ENCODE measurements at places on chromosomes 6 and 20.

DNA sequence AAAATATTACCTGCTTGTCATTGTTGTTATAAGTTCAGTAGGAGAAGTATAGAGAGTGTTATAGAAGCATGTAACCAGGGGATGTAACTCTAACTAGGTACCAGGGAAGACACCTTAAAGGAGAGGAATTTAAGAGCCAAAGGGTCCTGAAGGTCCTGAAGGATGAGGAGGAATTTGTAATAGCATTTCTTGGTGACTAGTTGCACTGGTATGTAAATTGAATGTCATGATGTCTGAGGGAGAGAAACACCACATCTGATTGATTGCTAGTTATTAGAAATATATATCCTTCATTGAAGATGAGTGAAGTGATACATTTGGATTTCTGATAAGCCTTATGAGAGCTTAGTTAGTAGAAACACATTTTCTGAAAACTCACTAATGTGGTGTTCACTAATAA, 643.8 kb downstream of the RFPL4B start:
- no peak for DNase-seq

DNA sequence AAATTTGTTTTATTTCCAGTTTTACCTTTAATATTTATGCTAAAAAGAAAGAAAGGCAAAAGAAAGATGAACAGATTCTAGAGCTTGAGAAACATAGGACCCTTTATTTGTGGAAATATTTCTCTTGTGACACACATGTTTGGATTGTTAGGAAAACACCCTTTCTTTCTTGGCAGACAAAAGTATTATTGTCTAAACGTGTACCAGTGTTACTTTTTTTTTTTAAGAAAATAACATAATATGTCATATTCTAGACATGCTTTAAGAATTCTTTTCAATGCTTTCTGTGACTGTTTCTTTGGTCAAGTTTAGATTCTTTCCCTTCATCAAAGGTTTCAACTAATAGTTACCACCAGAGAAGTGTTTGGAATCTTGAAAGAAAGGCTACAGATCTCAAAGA, 183.4 kb upstream of the CNR1 start:
- DNase-seq = no peak

DNA sequence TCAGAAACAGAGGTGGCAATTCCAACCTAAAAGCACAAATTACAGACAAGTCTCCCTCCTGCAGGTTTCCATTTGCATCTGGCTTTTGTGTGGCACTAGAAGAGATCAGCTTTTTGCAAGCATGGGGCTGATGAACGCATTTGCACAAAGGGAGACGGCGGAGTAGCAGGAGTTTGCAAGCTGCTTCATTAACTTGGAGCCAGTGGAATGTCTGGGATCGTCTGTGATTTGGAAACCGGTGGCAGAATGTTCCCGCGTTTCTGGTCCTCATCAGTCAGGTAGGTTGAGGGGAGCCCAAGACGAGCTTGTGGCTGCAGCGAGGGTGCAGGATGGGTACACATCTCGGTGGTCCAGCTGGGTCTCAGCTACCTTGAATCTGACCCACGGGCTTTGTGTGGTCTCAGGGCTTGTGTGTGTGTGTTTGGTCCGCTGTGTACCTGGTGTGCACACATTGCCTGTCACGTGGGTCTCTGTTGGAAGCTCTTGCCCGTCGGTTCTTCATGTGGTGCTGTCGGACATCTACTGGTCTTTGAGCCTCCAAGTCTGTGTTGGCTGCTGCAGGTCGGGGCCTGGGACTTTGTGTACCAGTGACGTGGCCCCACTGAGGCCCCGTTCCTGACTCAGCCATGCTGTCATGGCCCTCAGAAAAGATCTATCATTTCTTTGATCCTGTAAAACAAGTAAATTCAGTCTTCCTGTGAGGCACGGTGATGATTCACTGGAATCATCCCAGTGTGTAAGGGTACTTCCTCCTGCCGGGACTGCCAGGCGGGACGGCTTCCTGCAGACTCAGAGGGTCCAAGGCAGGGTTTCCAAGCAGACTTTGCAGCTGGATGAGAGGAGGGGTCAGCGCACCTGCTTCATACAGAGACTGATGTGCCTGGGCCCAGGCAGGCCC, 12.4 kb upstream of the MYT1 start:
- DNase-seq = no peak

DNA sequence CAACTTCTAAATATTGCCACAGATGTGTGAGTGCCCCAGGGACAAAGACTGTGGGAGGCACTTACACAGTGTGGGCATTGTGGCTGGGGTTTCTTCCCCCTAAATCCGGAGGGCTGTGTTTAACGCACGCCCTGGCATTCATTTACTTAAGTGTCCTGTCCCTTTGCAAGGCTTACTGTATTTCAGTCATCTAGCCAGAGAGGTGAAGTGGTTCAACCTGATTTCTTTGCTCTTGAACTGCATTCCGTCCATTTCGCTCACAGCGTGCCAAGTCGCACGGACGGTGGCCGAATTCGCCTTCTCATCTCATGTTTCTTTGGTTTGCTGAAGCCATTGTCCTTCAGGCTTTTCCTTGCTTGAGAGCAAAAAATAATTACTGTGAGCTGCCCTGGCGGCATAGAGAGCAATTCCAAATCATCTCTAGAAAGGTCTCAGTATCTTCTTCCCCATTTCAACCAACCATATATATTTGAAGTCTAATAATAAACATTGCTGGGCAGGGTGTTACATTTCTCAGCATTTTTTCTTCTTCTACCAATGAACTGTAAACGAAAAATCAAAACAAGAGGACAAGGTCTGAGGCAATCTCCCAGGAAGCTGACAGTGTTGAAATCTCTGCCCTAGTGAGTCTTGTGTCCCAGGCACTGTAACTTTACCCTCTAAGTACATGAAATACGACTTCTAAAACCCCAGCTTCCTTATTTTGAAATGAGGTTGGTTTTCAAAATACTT, 16.9 kb downstream of the SYTL3 start:
- peak; percentile 43 for DNase-seq

GRCh38 chr20:15113144-15113773, 775.8 kb upstream of the FLRT3 start:
- no peak for DNase-seq

DNA sequence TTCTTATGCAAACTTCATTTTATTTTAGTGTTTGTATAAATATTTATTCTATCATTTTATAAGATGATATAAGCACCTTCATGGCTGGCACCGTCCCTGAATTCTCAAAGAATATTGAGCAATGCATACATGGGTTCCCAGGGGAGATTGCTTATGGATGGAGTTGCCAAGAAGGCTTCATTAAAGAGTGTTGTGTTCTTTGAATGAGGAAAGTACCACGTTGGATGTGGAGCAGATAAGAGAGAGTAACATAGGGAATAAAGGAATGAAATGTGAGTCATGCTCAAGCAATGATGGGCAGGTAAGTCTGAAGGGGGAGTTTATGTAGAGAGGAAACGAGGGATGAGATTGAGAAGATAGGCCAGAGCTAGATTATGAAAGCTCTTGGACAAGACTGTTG, 10.3 kb downstream of the DSE start:
- DNase-seq = no peak

DNA sequence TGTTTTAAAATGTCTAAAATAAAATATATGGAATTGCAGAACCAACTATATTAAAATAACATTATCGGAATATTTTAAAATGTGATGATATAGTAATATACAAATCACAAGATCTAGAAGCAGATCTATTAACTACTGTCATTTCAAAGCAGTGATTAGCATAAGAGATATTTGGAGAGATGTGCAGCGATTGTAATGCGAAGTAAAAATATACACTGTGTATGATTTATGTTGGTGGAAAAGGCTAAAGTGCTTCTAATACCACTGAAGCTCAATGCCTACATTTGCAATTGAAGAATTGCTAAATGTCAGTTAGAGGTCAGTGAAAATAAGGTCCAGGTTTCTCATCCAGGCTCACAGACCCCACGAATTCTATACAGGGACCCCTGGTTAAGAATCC, 248.6 kb upstream of the PLN start:
- no peak for DNase-seq

DNA sequence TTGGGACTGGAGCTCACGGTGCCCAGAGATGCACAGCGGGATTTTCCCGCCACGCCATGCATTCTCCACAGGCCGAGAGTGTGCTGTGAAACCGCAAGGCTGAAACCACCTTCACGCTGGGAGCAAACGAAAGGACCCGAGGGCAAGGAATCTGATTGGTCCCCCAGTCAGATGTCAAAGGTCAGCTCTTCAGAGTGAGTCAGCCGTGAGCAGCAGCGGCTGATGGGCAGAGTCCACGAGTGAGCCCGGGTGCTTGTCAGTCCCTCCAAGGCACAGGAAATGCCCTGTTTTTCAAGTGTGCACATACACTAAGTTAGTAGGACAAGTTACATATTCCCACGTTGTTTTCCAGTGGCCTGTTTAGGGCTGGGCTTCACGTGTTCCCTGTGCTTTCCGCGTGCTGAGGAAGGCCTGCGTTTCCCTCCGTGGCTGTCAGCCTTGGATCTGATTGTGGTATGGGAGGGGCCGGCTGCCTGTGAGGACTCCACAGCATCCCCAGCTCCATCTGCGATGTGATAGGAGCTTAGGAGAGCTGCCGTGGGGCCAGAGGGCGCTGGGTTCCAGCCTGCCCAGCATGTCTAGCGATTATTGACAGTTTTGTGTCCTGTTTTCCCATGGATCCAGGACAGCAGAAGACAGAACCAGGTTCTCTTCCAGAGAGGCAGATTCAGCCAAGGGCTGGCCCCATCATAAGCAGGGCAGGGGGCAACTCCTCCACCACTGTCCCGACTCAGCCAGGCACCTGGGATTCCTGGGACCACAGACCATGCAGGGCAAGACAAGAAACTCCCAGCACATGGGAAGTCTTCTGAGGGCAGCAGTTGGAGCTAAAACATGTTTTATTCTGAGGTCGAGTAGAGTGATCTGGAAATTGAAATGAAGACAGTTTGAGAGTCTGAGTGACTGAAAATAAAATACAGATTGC, 38.2 kb upstream of the FRMD1 start:
- DNase-seq = no peak

DNA sequence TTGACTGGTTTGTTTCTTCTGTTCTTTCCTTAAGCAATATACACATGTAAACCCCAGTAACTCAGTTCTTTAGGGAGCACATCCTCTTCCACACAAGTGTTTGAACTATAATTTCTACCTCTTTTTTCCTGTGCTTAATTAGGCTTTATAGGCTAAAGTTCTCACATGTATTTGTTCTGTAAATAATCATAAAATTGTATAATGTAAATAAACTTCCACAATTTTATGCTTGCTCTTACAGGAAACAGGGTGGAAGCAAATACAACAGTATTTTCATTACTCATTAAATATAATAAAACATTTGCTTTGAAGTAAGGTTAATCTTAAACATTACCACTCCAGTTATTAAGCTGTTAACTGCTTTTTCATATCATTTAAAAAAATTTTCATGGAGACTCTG, 26.9 kb downstream of the GPRC6A start:
- no peak for DNase-seq

DNA sequence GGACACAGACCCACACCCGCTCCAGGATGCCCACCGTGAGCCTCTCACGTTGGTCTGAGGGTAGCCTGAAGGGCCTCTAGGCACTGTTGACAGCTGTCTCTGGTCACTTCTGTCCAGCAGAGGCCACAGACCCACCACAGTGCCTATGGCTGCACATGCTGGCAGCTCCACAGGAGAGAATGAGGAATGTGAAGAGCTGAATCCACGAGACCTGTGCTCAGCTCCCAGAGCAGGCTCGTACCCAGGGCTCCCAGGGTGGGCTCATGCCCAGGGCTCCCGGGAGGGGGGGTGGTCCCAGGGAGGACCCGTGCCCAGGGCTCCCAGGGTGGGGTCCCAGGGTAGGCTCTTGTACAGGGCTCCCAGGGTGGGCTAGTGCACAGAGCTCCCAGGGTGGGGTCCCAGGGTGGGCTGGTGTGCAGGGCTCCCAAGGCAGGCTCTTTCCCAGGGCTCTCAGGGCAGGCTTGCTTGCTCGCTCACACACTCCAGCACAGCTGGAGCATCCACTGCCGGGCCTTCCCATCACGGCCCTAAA, 201.0 kb downstream of the SYNDIG1 start:
- no peak for DNase-seq

DNA sequence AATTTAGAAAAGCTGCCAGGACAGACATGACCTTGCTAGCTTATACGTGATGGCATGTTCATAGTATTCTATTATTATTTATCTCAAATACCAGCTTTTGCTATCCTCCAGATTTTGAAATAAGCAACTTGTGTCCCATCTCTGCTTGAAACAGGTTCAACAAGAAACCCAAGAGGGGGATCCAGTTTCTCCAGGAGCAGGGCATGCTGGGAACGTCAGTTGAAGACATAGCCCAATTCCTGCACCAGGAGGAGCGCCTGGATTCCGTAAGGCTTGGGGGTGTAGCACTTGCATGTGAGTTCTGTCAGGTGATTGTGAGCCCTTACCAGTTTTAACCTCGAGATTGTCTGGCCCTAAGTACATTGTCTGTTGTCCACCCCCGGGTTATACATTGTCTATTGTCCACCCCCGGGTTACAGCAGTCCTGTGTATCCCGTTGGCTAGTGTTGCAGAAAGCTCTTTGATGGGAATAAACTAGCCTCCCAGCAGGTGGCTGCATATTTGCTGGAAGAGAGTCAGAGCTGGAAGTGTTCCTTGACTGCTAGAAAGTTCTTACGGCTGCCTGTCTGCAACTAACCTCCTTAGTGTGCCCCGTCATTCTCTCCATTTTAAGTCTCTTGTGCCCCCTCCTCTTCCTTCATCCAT, 61.4 kb upstream of the CSE1L start:
- no peak for DNase-seq

GRCh38 chr6:82494367-82494766, 130.8 kb downstream of the TPBG start:
- no peak for DNase-seq

GRCh38 chr6:152634773-152635172, 2.4 kb downstream of the SYNE1 start:
- DNase-seq = no peak

DNA sequence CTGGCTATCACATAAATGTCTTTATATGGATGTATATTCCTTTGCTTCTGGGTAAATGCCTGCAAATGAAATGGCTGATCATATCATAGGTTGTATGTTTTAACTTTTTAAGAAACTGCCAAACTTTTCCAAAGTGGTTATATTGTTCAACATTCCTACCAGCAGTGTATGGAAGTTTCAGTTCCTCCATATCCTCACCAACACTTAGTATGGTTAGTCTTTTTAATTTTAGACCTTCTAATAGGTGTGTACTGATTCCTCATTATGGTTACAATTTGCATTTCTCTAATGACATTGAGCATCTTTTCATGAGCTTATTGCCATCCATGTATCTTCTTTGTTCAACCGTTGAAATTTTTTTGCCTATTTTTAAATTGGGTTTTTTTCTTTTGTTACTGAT, 155.4 kb downstream of the ZFAND3 start:
- no peak for DNase-seq

DNA sequence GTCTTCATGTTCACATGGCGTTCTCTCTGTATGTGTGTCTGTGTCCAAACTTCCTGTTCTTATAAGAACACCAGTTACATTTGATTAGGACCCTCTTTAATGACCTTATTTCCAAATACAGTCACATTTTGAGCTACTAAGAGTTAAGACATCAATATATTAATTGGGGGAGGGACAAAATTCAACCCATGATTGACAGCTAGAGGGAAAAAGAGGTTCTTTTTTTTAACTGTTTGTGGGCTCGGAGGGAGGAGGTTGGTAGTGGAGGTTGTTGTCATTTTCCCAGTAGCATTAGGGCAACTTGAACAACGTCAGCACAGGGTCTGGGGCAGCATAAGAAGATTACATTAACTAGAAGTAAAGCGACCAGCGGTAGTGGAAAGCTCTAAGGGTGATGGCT, 2.3 kb upstream of the GMDS start:
- DNase-seq = no peak

GRCh38 chr20:22100686-22101085, 395.2 kb downstream of the PAX1 start:
- DNase-seq = no peak

Measured in GM10248 (cell line).